ENCODE measurements at places on chromosomes 3 and 15. TPM values are rescaled to one million over a fixed set of nuclear protein-coding genes. Genes with fewer than 3 reads are reported as not detected.

- DNase-seq: no peak
Measured at GRCh38 chr3:191441687-191442086, 19.3 kb upstream of the PYDC2 start.

GRCh38 chr15:78229431-78230406, 4.6 kb downstream of the ACSBG1 start:
- no peak for DNase-seq

- DNase-seq: no peak
Measured at GRCh38 chr15:27824841-27825422, 274.2 kb downstream of the OCA2 start.

- DNase-seq: no peak
Measured at GRCh38 chr3:16302082-16302631, 37.1 kb downstream of the OXNAD1 start.

- DNase-seq: no peak
Measured at GRCh38 chr15:39248204-39248603, 332.7 kb upstream of the THBS1 start.

DNA sequence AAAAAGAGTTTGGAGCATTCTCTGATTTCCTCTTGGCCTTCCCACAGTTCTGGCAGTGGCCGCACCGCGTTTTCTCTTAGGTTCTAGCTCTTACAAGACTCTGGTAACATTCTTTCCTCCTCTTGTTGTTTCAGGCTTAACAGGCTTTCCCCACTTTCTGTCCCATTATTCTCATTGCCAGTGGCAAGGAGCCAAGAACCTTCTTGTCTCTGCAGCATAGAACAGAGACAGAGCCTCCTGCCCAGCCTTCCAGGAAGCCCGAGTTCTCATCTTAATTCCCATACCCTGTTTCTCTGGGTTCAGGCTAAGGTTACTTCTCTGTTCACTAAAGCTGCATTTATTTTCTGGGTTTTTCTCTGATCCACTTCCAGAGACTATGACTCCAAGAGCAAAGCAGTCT, 61.1 kb downstream of the DUT start:
- no peak for DNase-seq

DNA sequence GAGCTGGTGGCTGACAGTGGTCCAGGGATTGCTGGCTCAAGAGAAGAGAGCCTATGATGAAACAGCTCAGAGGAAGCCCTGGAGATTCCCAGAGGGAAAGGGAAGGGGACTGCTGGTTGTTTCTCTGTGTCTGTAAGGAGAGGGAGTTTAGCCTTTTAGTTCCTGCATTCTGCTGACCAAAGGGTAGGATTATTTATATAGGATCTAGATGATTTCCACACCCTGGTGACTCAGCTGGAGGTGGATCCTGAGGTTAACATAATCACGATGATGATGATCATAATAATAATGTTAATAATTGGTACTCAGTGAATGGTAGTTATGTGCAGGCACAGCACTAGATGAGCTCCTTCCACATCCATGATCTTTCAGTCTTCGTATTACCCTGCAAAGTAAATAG, 144.9 kb downstream of the EPHB1 start:
- DNase-seq: no peak

GRCh38 chr3:110343945-110344344, 727.7 kb upstream of the NECTIN3 start:
- DNase-seq: no peak

GRCh38 chr3:39809995-39810595, 686 bp downstream of the MYRIP start:
- DNase-seq: no peak

DNA sequence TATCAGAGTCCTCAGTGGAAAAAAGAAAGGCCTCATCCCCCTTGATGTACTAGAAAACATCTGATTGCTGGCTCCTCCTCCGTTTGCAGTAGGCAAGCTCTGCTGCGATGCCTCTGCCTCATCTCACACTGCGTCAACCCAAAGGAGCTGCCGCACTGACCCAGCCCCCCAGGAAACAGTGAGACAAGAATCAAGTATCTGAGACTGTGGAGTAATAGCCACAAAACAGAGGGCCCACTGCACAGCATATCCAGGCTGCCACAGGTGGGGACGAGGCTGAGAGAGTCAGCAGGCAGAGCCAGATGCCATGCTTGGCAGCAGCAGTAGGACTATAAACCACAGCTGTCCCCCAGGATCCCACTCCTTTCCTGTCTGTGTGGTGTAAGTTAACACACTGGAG, 165.9 kb downstream of the STAC start:
- no peak for DNase-seq

DNA sequence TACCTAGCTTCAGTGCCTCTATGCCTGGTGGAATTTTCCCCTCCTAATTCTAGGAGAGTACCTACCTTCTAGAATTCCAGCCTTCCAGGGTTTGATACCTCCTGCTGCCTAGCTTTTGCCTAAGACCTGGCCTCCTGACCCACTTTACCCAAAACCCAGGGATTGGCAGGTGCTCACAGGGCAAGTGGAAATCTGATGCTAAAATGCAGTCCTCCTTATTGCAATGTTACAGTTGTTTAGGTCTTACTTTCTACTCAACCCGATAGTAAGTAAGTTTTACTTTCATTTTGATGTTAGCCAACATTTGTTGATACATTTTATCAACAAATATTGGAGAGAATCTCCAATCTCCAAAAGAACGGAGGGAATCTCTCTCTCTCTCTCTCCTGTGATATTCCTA, 275.9 kb downstream of the DOCK3 start:
- DNase-seq: no peak

DNA sequence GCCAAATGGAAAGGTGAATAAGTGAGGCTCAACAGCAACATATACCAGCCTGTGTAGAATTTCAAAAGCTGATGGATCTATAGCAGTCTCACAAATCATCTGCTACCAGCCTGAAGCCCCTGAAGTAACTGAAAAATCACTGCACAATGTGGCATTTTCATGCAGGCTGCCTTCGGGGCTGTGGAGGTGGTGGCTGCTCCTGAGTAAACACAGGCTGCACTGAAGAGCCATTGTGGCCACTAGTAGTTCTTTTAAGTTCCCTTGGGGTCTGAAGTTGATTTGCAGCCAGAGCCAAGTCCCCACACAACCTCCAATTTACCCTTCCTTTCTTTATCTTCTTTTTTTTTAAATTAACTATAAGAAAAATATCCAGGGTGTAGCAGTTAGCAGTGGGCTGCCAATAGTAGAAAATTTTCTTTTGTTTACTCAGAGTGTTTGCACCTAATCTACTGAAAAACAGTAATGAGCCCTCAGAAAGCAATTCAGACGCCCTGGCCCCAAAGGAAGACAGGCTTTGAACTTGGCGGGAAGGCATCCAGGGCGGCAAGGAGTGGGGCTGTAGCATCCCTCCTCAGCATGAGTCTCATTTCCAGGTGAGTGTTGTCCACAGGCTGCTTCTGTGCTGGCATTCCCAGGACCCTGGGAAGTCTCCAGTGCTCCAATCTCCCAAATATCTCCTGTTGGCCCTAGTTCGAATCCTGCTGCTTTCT, 13.3 kb upstream of the SUSD5 start:
- no peak for DNase-seq

- DNase-seq: no peak
Measured at GRCh38 chr15:101466188-101466587, 23.3 kb downstream of the PCSK6 start.

- DNase-seq: no peak
Measured at GRCh38 chr15:75025548-75026260, 2.3 kb downstream of the PPCDC start.

ROPN1 gene
- polyA plus RNA-seq: not detected

DGKG gene
- polyA plus RNA-seq: 0.78 TPM

GABRR3 gene
- polyA plus RNA-seq: not detected

ABI3BP gene
- 29.2 TPM for polyA plus RNA-seq

PEX5L gene
- 0.50 TPM for polyA plus RNA-seq

GABRG3 gene
- polyA plus RNA-seq: 2.2 TPM

TRNT1 gene
- 33.4 TPM for polyA plus RNA-seq

CLDN1 gene
- polyA plus RNA-seq: 65.5 TPM

GOLGA6B gene
- not detected for polyA plus RNA-seq

GTF2A2 gene
- polyA plus RNA-seq: 136 TPM

ACKR2 gene
- polyA plus RNA-seq: 2.0 TPM

Measured in right renal cortex interstitium (tissue), 3 donors.